ENCODE measurements at places on chromosomes 12 and 14. TPM values are rescaled to one million over a fixed set of nuclear protein-coding genes. Genes with fewer than 3 reads are reported as not detected.
A peak's percentile ranks its signal among the peaks of the same experiment; 100 is the strongest.

GRCh38 chr12:53999559-54000115 is 324 bp upstream of the HOXC9 start:
- DNase-seq = no peak

DNA sequence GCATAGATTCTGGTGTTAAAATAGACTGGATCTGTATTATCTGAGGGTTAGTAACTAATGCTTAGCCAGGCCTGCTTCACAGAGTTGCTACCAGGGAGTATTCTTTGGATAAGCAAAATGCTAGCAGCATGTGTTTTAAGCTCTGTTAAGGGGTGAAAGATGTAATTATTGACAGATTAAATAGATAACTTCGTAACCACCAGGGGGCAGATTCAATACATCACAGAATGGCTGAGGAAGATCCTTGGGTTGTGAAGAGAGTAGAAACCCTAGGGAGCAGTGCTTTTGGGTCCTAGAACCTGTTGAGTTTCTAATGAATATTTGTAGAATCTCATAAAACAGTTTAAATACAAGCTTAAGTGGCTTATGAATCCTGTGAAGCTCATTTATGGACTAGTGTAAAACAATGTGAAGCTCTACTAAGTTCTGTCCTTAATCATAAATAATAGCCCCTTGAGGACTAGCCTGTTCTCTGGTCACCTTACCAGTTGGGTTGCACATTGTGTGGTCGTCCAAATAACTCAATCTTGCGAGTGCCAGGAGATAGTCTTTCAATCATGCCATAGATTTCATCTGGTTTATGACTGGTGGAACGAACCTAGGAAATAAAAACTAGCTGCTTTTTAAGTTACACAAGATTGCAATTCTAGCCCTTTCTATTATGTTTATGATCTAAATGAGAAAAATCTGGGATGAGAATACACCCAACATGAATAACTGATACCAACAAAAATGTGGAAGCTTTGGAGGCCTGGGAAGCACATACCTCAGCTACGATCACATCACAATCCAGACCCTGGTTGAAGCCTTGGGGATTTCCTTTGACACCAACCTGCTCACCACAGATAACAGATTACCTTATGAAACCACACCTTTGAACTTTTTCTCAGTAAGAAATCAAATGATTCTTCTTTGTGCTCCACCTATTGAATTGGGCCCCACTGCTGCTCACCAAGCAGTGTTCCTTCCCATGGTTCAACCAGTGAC is 12.3 kb downstream of the METTL3 start:
- DNase-seq = peak; percentile 29

- DNase-seq = no peak
These were observed 21.0 kb downstream of the KTN1 start for GRCh38 chr14:55600784-55601561.

IFNG-AS1 gene
- 22.1 TPM for polyA plus RNA-seq

DNA sequence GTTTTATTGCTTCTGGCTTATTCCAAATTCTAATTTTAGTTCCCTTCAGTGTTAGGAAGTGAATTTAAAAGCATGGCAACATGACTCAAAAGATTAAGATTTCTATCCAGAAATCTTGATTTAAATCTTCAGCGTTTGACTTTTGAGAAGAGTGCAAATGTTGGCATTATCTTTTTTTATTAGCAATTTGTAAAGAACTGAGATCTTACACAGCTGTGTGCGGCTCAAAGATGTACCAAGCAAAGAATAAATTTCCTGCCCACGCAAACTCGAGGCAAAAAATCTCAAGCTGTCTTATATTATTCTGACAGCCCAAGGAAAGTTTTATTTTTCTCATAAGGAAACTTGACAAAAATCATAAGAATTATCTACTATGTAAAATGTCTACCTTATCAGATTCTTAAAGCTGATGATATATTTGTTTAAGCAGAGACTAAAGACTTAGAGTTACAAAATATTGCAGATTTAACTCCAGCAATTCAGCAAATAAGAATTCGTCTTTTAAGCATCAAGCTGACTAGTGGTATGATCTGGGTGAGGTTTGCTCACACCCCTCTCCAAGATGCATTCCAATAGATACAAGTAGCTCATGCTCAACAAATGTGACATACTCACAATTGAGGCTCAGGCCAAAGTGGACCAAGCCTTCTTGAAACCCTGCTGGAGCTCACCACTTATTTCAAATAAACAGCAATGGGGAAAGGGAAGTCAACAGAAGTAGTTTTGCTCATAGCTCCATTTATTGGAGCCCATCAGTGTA is 47.4 kb upstream of the POC1B start:
- DNase-seq = no peak

DNA sequence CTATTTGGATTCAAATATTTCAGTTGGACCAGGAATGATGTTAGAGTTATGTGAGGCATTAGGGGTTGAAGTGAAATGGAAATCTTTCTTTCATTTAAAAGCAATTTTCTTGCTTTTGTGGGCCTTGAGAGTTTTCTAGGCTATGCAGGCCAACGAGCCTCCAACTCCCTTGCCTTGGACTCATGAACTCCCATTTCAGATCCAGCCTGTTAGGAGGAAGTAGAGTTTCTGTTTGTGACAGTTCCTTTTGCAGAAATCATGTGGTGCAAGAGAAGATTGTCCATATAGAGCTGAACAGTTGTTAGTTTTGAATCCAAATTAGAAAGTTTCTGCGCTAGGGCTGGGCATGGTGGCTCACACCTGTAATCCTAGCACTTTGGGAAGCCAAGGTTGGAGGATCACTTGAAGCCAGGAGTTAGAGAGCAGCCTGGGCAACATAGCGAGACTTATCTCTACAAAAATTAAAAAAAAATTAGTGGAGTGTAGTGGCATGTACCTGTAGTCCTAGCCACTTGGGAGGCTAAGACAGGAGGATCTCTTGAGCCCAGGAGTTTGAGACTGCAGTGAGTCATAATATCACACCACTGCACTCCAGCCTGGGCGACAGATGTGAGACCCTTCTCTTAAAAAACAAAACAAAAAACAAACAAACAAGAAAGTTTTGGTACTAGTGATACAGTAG is 47.3 kb upstream of the MED13L start:
- DNase-seq = no peak

DLGAP5 gene
- not detected for polyA plus RNA-seq

GRCh38 chr12:110791589-110791988 is 48.9 kb upstream of the PPP1CC start:
- DNase-seq = no peak

DNA sequence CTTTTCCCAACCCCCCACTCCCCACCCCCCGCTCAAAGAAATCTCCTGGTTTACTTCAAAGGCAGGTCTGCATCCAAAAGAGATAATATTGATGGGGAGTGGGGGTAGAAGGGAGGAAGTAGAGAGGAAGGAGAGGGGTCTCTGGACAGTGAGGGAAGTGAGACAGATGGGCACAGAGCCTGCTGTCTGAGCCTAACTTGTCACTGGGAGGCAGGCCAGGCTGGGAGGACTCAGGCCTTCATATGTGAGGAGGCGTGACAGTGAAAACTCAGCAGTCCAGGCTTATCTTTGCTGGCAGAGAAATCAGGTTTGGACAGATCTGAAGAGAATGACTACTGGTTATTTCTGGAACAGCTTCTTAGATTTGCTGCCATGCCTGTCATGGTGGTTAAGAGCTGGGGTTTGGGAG is 192.3 kb downstream of the NUAK1 start:
- DNase-seq = no peak

- no peak for DNase-seq
These were observed 7.8 kb upstream of the CD163L1 start for GRCh38 chr12:7451756-7452155.

Data from naive B cell (primary cell).